ENCODE measurements at places on chromosomes 7 and 10. TPM values are rescaled to one million over a fixed set of nuclear protein-coding genes. Genes with fewer than 3 reads are reported as not detected.

NAT16 gene
- total RNA-seq: not detected

- DNase-seq: no peak
Measured at GRCh38 chr10:103111918-103112877, 80.9 kb downstream of the NT5C2 start.

ETV1 gene
- total RNA-seq: 8.7 TPM

GRCh38 chr10:2077231-2077630, 339.9 kb upstream of the ADARB2 start:
- DNase-seq: no peak

GRCh38 chr7:121936951-121937623, 64.1 kb downstream of the PTPRZ1 start:
- no peak for DNase-seq

DNA sequence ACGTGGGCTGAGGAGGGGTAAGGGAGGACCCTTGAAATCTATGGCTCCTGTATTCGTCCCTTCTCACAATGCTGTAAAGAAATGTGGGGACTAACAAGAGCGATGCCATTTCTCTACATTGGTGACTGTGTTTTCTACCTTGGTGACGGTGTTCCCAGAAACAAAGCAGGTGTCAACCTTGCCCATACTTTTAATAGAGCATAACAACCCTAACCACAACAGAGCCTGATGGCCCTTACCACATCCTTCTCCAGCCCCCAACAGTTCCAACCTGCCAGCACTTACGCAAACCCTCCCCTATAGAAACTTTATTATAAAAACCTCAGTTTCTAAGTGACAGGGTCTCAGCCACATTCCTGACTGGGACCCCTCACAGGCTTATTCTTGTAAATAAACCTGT, 28.2 kb upstream of the ADCYAP1R1 start:
- no peak for DNase-seq

GRCh38 chr7:132603220-132603833, 27.1 kb upstream of the PLXNA4 start:
- no peak for DNase-seq

DNA sequence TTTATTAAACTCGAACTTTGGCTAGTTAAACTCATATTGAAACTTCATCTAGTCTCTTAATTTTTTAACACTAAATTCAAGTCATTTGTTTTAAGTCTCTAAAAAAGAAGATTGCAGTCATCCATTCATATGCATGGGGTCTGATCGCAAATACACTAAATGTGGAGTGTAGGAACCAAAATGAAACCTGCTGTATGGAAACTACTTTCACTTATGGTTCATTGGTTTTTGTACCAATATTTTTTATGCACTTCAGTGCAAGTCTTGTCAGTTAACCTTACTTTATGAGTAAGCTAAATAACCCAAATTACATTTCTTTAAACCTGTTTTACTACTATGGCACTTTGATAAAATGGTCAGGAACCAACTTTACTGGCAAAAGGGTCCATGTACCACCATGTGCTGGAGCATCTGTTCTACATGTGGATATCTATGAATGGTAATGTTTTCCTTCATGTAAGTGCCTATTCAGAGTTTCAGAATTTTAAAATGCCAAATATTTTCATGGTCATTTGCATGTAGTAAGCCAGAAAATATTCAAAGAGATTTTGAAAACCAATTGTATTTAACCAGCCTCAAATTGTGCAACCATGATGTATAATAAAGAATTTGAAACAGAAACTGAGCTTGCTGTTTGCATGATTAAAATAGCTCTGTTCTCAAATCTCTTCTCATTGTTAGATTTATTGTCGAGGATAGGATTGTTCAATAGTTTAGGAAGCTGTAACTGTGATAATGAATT, 7.6 kb upstream of the SUPV3L1 start:
- no peak for DNase-seq

DNA sequence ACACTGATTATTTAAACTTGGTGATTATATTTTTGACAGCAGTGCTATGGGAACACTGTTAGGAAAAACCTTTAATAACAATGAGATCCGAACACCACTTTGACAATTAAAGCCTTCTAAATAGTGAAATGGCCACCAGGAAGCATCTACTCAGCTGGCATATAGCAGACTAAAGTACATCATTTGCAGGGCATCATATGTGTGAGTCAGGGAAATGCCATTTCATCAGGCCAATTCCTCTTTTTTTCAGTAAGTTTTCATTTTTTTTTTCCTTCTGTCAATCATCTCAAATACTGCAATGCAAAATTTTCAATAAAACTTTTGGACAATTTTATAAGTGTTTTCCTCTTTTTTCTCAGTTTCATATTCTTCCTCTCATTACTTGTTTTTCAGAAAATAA, 521.4 kb upstream of the SEMA3D start:
- no peak for DNase-seq

DNA sequence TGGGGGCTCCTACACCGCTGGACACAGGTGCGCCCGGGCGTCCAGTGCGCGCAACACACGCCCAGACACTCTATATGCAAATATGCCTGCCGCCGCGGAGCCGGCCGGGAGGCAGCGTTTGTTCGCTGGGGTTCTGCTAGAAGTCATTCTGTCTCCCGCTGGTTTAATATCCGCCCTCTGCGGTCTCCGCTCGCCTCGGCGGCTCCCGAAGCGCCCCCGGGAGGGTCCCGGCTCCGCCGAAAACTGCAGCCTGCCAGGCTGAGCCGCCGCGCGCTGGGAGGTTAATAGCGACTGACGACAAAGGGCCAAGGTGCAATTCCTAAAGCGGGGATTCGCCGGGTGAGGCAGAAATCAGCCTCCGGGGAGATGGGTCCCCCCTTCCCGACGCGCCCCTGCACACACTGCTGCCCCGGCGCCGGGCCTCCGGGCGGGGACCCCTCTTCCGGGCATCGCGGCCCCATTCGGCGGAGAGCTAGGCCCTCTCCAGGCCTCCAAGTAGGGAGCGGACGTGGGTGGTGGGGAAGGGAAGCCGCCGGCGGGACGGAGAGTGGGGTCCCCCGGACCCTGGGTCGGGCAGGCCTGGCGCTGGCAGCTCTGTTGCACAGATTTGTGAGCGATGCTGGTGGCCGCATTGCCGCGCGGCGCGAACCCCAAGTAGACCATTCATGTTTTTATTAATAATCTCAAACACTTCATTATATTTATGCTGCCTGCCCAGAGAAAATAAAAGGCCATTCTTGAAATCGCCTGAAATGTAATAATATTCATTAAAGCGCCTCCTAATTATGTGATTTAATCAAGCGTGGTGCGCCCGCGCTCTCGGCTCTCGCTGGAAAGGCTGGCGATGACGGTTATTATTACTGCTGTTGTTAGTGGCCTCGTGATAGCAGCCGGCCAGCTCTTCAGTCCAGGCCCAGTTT, 9.1 kb downstream of the EN2 start:
- DNase-seq: no peak

DNA sequence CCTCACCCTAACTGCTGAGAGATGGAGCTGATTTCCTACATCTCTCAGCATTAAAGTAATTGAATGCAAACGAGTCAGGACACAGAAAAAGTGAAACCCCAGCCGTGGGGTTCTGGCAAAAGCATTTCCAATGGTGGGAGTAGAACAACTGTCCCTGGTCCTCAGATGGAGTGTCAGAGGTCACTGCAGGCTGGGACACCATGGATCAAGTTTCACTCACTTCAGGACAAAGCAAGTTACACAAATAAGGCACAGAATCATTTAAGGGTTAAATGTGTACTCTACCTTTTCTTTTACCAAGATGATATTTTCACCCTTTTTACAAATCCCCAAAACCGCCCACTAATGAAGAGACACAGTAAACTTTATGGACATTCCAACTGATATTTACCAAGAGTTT, 607.8 kb downstream of the PARD3 start:
- no peak for DNase-seq

GRCh38 chr7:33757563-33758165, 147.7 kb upstream of the BMPER start:
- DNase-seq: peak; percentile 7

DNA sequence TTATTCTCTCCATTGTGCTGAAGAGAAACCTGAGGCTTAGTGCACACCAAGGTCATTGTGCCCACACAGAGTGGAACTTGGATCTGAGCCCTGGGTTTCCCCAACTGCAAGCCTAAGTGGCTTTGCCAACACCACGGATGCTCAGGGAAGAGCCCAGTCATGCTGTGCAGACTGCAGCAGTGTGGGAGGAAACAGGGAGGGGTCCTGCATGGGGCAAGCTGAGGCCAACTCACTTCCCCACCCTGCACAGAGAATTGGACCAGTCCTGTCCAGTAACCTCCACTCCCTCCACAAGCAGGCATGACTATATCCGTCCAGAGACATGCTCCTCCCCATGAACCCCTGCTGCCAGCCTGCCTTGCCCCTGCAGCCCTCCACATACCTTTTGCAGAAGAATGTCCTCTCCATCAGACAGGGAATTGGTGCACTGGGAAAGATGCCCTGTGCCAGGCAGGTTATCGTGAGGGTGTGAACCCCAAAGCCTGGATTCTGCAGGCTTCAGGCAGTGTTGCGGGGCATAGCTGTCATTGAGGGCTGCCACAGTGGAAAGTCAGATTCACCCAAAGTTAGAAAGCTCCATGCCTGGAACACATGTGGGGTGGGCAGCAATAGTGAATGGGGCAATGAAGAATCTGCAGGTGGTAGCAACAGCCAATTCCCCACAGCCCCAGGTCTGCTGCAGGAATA, 44.9 kb downstream of the DRGX start:
- DNase-seq: no peak

DNA sequence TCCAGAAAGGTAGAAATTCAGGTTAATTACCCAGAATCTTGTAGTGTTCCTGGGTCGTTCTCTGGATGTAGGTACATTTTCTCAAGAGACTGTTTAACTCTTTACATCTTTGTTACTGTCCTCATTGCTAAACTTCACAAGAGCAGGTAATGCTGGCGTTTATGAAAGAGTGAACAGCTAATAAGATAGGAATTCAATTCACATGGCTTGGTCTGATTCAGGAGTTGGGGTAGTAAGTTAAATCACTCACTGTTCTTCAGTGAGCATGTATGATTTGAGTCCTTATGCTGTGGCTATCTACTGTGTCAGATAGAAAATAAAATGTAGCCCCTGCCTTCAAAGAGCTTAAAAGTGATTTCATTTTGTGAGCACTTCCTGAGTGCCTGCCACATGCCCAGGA, 480.0 kb downstream of the LRMDA start:
- DNase-seq: no peak

DNA sequence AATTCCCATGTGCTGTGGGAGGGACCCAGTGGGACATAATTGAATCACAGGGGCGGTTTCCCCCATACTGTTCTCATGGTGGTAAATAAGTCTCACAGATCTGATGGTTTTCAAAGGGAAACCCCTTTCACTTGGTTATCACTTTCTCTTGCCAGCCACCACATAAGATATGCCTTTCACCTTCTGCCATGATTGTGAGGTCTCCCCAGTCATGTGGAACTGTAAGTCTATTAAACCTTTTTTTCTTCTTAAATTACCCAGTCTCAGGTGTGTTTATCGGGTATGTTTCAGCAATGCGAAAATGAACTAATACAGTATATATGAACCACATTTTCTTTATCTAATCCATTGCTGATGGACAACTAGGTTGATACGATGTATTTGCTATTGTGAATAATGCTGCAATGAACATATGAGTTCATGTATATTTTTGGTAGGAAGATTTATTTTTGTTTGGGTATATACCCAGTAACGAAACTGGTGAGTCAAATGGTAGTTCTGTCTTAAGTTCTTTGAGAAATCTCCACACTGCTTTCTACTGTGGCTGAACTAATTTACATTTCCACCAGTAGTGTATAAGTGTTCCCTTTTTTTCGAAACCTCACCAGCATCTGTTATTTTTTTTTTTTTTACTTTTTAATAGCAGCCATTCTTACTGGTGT, 70.0 kb upstream of the HGF start:
- DNase-seq: no peak

DNA sequence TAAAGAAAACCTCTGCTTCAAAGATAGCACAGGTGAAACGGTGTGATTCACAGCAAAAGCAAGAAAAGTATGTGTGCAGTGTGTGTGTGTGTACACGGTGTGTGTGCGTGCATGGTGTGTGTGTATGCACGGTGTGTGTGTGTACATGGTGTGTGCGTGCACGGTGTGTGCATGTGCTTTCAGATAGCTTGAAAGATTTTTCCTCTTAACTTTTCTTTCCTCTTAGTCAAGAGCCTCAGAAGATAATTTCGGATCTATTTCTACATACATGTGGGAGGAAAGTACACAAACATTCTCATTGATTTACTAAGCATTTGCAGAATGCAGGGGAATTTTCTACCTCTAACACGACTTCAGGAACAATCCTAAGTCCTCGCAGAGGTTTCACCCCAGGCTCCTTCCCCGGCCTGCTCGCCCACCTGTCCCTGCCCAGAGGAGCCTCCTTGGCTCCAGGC, 2.9 kb downstream of the FGFR2 start:
- no peak for DNase-seq

GRCh38 chr7:2758673-2759616, 70.9 kb downstream of the AMZ1 start:
- no peak for DNase-seq

DNA sequence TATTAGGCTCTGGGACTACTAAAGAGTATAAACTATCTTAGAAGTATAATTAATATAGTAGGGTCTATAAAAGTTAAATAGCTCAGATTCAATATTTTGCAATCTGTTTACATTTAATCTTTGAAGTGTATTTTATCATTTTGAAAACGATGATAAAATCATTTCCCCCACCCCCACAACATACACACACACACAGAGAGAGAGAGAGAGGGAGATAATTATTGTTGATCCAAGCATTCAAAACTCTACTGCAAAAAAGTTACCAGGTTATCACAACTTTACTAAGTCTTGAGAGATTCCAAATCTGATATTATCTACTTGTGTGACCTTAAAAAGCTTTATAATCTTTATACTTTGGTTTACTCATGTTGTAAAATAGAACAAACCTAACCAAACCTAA, 14.0 kb downstream of the ZNF800 start:
- DNase-seq: no peak

CALML3 gene
- total RNA-seq: 9.8 TPM

- DNase-seq: no peak
Measured at GRCh38 chr7:37601321-37601720, 82.2 kb upstream of the GPR141 start.

- no peak for DNase-seq
Measured at GRCh38 chr10:118732245-118733165, 22.3 kb downstream of the CACUL1 start.

NYAP1 gene
- 1.7 TPM for total RNA-seq

- no peak for DNase-seq
Measured at GRCh38 chr10:24966962-24967481, 14.6 kb upstream of the PRTFDC1 start.

BTBD16 gene
- 1.3 TPM for total RNA-seq

PHKG1 gene
- total RNA-seq: 8.9 TPM
